SW 1271 (cell line): ENCODE measurements at places on chromosomes 7 and 10.

DNA sequence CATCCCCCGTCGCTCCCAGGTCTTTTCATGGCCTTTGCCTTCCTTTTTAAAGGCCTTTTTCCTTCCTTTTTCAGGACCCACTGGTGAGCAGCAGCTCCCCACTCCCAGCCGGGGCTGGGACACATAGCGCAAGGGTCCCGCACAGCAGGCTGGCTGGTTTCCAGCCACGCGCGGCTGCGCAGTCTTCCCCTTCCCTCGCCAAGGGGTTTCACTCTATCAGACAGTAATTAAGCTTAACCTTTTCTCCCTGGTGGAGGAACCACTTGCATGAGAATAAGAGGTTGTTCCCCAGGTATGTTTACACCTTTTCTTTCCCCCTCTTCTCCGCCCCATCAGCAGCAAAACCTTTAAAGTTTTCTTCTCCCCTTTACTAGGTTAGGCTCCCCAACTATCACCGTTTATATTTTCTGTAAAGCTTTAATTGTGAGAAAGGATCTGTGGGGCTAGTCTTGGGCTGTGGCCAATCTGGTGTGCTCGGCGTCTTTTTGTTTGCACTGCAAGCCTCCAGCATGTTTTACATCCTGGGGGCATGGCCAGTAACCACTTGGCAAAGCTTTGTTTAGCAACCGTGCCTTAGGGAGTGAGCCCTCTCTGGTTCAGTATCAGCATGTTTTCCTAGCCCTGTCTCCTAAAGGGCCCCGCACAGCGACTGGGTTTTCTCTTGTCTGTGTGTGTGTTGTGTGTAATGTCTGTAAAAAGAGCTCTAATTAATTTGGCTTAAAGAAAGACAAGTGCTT, 219.6 kb downstream of the PHF14 start:
- no peak for DNase-seq

DNA sequence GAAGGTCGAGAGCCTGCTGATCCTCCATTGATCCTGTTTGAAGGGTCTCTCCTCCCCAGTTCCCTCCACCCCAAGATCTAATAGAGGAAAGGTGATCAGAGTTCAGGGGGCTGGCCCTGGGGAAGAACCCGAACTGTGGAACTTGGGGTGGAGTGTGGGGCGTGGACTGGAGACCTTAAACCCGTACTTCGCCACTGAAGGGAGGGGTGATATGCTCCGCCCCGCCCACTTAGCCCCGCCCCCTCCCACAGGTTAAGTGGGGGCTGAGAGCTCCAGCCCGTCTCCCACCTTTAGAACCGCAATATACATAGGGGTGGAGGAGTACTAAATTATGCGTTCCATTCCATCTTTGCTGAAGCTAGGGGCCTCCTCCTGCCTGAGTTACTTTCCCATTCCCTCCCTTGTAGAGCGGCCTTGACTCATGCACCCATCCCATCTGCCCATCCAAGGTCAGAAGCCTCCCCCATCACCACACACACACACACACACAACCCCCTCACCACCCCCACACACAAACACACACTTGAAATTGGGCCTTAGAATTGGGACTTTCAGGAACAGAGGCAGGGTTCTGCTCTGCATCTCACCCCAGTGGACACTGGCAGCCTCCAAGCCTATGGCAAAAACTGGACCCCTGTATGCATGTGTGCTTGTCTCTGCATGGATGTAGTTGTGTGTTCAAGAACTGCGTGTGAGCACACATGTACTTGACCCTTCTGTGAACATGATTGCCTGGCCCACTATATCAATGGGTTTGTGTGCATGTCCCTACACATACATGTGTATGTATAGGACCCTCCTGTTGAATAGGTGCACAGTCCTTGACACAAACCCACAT, 991 bp downstream of the SEMA4G start:
- DNase-seq, result no peak

GRCh38 chr7:157271315-157271990, 65.4 kb upstream of the DNAJB6 start:
- no peak for DNase-seq

- DNase-seq, result no peak
Observed at GRCh38 chr7:28516390-28517172, 104.3 kb downstream of the CREB5 start.

DNA sequence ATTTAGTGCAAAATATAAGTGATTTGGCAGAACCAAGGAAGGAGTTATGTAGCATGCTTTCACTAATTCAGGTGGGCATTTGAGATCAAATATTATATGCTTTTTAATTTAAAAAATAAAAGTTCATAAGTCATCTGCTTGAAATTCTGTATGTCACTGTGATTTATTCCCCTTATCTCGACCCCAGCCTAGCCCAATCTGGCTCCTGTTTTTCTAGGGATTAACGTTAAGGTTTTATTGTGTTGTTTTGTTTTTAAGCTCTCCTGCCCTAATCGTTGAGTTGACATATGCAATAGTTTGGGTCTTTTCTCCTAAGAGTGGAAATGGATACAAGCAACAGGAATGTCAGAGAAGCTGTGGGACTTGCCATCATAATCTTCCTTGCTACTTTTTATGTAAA, 42.6 kb downstream of the WIPF3 start:
- no peak for DNase-seq

- no peak for DNase-seq
Observed at GRCh38 chr7:105673367-105674084, 92.2 kb upstream of the EFCAB10 start.

DNA sequence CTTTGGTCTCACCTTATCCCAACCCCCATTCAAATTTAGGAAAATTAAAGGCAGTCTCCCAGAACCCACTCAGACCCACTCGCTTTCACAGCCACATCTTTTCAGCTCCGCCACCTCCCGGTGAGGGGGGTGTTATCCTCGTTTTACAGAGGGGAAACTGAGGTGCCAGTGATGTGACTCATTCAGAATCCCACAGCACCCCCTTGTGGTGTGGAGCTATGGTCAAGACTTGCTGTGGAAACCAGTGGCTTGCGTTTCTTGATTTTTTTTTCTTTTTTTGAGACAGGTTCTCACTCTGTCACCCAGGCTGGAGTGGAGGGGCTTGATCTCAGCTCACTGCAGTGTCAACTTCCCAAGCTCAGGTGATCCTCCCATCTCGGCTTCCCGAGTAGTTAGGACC, 27.6 kb downstream of the SLC35G1 start:
- DNase-seq, result no peak

GRCh38 chr7:32890010-32890792, 1.4 kb downstream of the KBTBD2 start:
- DNase-seq, result no peak

DNA sequence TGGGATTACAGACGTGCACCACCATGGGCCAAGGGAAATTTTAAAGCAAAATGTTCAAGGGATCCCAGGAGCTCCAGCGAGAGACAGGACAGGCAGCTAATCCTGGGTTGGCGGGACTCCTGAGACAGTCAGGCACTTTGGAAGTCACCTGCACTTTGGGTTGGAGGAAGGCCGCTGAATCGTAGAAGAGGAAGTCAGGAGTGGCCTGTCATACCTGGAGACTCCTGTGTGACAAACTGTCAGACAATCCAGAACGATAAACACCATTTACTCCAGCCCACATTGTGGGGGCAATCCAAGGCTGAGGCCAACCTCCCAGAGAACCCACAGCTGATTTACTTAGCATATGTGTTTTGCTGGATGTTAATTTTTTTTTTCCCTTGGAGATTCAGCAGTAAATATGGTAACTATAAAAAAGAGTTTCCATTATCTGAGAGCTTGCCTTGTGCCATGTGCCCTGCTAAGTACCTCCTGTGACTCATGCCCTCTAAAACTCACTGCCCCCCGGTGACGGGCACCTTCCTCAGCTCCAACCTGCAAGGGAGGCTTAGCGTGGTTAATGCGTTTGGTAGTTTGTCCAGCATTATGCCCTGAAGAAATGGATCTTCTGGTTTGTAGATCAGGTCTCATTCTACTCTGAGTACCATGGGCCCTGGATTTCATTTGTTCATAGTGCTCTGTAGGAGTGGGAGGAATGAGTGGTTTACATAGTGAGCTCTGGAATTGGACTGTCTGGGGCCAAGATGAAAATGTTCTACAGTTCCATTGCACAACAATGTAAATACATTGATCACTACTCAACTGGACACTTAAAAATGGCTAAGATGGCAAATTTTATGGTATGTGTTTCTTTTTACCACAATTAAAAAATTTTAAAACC, 50.9 kb downstream of the ICA1 start:
- DNase-seq, result no peak

DNA sequence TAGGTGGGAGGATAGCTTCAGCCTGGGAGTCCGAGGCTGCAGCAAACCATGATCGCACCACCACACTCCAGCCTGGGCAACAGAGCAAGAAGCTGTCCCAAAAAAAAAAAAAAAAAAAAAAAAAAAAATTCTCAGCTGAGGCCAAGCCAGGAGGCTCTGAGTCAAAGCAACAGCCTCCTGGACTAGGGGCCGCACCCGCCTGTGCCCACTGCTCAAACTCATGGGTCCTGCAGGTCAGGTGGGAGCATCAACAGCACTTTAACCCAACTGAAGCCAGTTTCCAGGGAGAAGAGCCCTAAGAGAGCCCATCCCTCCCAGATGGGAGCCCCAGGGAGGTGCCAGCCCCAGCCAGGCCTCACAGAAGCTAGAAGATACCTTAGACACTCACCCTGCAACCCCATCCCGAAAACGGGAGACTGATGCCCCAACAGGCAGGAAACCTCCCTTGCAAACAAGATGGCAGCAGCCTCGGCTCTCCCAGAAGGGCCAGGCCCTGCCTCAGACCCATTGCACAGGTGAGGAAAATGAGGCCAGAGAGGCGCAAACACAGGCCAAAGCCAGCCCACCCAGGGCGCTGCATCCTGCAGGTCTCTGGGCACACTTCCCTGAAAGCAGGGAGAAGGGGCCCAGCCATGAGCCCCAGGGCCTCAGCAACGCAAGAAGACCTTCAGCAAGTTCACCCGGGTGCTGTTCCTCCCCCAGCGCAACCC, 11.0 kb downstream of the PDGFA start:
- DNase-seq, result no peak

DNA sequence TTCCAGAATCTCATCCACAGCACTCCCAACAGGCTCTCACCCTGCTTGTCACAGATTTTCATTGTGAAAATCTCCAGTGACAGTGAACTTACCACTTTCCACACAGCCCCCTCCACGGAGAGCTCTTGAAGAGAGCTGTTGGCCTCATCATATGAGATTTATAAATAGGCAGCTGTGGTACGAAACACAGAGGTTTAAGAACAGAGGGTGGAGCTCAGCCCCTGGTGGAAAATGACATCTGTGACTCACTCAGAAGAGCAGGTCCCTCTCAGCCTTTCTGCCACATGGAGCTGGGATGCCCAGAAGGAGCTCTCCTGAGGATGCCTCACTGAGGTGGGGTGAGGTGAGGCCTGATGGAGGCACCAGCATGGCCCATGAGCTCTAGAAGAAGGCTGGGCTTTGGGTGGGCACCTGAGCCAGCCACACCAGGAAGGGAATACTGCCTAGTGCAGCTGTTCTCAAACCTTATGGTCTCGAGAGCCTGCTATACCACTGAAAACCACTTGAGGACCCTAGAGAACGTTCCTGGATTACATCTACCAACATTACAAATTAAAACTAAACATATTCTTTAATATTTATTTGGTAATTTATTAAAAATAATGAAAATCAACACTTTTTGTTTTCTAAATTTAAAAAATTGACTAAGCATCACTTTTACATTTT, 25.8 kb upstream of the EEPD1 start:
- no peak for DNase-seq

- DNase-seq, result no peak
Observed at GRCh38 chr10:110074758-110075671, 67.2 kb downstream of the ADD3 start.

GRCh38 chr7:2281541-2281940, 32.7 kb downstream of the SNX8 start:
- DNase-seq, result no peak

DNA sequence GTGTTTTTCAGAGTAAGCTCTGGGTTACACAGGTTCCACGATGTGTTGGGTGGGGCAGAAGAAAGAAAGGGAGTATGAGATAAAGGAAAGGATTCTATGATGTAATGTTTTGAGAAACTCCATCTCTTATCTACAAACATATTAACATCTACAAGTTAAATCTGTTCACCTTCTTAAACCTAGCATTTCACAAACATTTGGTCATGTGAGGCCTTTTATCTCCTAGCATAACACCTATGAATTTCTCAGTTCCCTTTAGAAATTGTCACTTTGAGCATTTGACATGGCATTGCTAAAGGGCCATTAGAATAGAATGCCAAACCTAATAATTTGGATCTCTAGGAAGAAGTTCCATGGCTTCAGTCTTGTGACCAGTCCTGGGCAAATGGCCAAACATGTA, 217.1 kb upstream of the AOAH start:
- no peak for DNase-seq

DNA sequence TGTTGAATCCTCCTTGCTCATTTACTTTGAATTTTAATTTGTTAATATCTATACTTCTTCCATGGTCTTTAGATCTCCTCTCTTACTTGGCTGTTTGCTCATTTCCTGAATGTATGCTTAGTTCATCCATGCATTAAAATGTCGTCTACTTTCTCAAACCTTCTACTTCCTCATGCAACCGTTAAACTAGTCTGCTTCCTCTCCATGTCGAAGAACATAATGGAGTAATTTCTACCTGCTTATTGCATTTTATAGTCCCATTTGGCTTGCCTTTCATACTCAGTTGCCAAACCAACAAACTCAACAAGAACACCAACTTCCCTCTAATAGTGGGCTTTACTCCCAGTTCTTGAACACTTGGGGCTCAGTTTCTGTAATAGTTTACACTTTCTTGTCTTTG, 43.8 kb upstream of the SEMA3D start:
- DNase-seq, result no peak

DNA sequence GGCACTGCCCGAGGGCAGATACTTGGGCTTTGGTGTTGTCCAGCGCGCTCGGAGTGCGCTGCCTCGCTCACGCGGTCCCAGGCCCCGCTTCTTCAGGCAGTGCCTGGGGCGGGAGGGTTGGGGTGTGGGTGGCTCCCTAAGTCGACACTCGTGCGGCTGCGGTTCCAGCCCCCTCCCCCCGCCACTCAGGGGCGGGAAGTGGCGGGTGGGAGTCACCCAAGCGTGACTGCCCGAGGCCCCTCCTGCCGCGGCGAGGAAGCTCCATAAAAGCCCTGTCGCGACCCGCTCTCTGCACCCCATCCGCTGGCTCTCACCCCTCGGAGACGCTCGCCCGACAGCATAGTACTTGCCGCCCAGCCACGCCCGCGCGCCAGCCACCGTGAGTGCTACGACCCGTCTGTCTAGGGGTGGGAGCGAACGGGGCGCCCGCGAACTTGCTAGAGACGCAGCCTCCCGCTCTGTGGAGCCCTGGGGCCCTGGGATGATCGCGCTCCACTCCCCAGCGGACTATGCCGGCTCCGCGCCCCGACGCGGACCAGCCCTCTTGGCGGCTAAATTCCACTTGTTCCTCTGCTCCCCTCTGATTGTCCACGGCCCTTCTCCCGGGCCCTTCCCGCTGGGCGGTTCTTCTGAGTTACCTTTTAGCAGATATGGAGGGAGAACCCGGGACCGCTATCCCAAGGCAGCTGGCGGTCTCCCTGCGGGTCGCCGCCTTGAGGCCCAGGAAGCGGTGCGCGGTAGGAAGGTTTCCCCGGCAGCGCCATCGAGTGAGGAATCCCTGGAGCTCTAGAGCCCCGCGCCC, at the start of gene NPY:
TSS of gene NPY (plus strand) at position 294 of the 802 bp plus-strand sequence. CDS start 1,051 bp downstream, outside the sequence.
- no peak for DNase-seq
